Activated T-cell treated with anti-CD3 and anti-CD28 coated beads, Interleukin-2, amount 50 U/mL, for 48 hours (primary cell): ENCODE measurements at places on chromosomes 4 and X.

DNA sequence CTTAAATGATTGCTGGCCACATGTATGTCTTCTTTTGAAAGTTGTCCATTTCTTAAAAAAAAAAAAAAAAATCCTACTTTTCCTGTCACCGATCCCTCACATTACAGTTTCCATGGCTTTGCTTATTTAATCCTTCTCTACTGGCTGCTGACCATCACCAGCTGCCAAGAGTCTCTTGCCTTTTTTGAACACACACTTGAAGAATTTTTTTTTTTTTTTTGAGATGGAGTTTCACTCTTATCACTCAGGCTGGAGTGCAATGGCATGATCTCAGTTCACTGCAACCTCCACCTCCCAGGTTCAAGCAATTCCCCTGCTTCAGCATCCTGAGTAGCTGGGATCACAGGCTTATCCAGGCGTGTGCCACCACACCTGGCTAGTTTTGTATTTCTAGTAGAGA, 134.0 kb downstream of the ANXA5 start:
- DNase-seq = no peak

- no peak for DNase-seq
These were observed 73.2 kb downstream of the SLC4A4 start for GRCh38 chr4:71411981-71412380.

GRCh38 chr4:172978848-172979247, 189.8 kb upstream of the GALNT7 start:
- DNase-seq = no peak

DNA sequence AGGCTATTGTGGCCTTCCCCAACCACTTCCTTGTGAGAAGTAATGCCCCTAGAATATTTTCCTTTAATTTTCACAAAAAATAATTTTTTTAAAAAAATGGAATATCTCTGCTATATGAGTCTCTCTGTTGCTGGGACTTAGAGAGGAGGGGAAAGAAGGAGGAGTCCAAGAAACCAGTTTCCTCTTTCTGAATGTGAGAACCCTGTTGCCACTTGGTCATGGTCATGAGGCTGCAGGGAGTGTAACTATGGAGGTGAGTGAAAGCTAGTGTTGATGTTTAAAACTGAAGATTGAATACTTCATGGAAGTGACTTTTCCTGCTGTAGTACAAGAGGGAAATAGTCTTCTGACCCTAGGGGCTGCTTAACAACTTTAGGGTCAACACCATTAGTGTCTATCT, 20.4 kb downstream of the KIAA1210 start:
- no peak for DNase-seq
